Skeletal muscle tissue (tissue), 5 donors: ENCODE measurements at places on chromosomes 2 and 18. TPM values are rescaled to one million over a fixed set of nuclear protein-coding genes. Genes with fewer than 3 reads are reported as not detected.

Gene VWA3B
- total RNA-seq = not detected

Gene STAT4
- 2.6 TPM for total RNA-seq

Gene SLC19A3
- total RNA-seq = 4.2 TPM

Gene CCDC138
- total RNA-seq = 12.0 TPM

Gene NTSR2
- not detected for total RNA-seq

Gene CD207
- total RNA-seq = under 0.01 TPM

Gene CDCA7
- 9.9 TPM for total RNA-seq

Gene SLC30A3
- 0.52 TPM for total RNA-seq

Gene POTEI
- total RNA-seq = under 0.01 TPM

Gene BCL11A
- total RNA-seq = 4.2 TPM

Gene UGT1A4
- not detected for total RNA-seq

Gene FAM237A
- total RNA-seq = not detected

Gene FSIP2
- total RNA-seq = 1.0 TPM

Gene CRYBA2
- not detected for total RNA-seq

Gene GNAL
- total RNA-seq = 2.6 TPM

Gene BUB1
- total RNA-seq = 7.8 TPM

Gene SERPINB2
- total RNA-seq = not detected
